ENCODE measurements at places on chromosomes 3 and 15.
A peak's percentile ranks its signal among the peaks of the same experiment; 100 is the strongest.

GRCh38 chr15:63836579-63836978 is 2.8 kb upstream of the HERC1 start:
- DNase-seq, result no peak

GRCh38 chr3:46678280-46678679 is 15.2 kb downstream of the ALS2CL start:
- no peak for DNase-seq

GRCh38 chr3:196344663-196345062 is 6.5 kb upstream of the TM4SF19 start:
- DNase-seq, result peak; percentile 12

DNA sequence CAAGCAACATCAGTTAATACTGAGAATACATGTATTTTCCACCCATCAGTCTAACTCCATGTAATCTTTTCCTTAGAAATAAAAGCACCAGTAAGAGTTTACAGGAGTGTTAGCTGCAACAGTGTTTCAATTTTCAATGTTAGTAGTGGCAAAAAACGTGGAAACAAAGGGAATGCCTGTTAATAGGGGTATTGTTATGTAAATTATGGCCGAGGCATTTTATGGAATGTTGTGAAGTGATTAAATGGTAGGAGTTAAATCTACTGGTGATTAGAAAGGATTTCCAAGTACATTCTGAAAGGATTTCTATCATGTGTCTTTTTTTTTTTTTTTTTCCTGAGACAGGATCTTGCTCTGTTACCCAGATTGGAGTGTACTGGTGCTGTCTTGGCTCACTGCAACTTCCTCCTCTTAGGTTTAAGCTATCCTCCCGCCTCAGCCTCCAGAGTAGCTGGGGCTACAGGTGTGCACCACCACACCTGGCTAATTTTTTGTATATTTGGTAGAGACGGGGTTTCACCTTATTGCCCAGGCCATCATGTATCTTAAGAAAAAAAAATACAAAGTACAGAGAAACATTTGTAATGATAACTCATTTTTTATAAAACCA is 6.6 kb downstream of the ATP6V1A start:
- DNase-seq, result no peak

- no peak for DNase-seq
Measured at GRCh38 chr3:176870451-176870850, 326.8 kb downstream of the TBL1XR1 start.

DNA sequence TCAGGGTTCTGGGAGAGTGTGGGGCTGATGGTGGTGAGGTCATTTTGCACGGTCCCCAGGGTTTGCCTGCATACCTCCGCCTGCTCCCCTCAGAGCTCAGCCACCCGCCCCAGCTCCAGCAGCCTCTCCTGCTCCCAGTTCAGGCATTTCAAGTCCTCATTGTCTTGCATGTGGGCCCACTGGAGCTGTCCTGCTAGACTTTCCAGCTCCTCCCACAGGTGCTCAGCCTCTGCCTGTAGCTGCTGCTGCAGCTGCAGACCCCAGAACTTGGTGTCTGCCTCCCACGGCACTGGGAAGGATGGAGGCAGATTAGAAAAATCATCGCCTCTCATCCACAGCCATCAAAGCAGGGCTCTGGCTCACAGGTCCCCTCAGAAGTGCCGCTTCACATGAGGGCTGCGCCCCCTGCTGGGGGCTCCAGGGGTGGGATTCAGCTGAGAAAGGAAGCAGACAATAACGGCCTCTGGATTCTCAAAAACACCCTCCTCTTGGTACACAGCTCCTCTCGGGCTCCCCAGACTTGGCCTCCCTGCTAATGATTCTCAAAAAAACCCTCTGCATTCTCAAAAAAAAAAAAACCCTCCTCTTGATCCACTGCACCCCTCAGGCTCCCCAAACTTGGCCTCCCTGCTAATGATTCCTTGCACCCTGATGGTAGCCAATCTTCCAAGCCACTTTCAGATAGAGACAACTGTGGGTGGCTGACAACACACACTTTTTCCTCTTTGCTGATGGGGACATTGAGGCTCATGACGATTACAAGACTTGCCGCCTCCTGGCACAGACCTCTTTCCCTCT is 89.3 kb upstream of the C2CD4B start:
- DNase-seq, result no peak

DNA sequence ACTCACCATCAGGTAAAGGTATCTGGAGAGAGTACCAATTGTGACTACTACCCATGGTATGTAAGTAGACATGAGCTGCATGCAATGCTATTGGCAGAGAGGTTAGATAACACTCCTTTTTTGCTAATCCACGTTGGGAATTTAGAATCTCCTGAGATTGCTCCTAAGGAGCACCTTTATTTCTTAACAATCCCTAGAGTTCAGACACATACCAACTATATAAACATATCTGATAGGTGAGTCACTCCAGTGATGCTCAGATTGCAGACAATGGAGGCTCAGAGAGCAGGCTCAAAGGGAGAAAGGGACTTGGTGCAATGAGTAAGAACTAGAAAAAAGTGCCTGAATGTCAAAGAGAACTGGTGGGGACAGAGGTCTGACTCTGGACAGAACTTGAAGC is 47.0 kb upstream of the LRRFIP2 start:
- DNase-seq, result no peak

GRCh38 chr3:123695731-123696640 is 111.1 kb upstream of the HACD2 start:
- no peak for DNase-seq

DNA sequence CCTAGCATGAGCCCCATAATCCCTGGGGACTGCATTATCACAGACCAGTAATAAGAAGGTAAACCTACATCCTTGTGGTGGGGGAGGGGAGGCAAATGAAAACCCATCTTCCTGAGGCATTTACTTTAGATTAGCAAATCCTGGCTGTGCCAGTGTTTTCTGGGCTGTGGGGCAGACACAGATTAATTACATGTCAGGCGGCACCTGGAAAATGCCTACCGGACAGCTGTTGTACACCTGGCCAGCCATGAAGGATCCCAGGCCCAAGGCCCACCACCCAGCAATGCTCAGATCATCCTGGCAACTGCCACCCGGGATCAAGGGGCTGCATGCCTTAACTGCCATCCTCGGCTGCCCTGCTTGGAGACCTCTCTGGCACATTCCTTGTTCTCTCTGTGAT is 59.1 kb upstream of the RASA2 start:
- DNase-seq, result no peak

DNA sequence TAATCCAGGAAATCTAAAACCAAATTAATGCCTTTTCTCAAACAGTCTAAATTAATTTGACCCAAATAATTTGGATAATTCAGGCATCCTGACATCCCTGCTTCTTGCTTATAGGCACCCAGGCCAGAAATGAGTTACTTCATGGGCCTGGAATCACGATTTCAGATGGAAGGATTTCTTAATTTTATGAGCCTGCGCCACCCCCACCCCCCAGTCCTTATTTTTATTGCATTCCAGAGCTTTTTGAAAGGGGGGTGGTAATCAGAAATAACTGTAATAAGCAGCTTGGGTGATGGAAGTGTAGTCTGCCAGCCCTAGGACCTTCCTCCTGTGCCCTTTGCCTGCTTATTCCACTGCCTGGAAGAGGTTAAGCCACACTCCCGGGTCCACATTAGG is 1.3 kb downstream of the AP2M1 start:
- DNase-seq, result no peak

- DNase-seq, result no peak
Measured at GRCh38 chr3:71537211-71537611, 46.3 kb downstream of the FOXP1 start.

DNA sequence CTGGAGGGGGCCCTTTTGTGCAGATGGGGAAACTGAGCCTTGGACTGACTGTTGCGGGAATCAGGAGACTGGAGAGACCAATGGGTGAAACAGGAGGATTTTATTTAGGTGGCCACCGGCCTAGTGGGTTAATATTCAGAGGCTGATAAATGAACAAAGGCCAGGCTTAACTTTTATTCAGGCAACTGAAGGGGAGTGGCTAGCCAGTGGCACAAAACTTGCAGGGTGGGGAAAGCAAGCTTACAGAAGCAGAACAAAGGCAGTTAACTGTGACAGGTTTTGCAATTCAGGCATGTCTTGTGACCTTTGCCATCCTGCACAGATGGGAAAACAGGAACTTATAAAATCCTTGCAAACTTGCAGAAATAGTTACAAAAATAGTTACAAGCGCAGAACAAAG is 24.9 kb upstream of the ACAD9 start:
- no peak for DNase-seq

DNA sequence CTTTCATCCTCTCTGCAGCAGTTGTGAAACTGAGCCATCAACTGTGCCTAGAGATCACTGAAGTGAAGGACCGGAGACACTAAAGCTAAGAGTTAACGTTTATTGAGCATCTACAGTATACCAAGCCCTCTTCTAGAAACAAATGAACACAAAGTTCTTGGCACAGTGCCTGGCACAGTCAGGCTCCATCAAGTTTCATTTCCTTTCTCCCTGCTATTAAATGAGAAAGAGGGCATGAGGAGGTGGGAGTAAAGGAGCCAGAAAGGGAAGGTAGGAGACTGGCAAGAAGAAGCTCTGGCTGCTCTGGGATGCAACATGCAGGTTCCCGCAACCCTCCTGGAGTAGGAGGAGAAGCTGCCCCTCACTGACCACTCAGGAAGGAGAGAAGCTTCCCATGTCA is 30.6 kb downstream of the CYP19A1 start:
- no peak for DNase-seq

- DNase-seq, result no peak
Measured at GRCh38 chr3:184907681-184908649, 96.0 kb downstream of the VPS8 start.

- no peak for DNase-seq
Measured at GRCh38 chr3:124856677-124857076, 30.5 kb downstream of the ITGB5 start.

GRCh38 chr3:156795890-156796481 is 30.2 kb upstream of the LEKR1 start:
- no peak for DNase-seq

- no peak for DNase-seq
Measured at GRCh38 chr3:168081171-168081771, 14.5 kb downstream of the GOLIM4 start.

DNA sequence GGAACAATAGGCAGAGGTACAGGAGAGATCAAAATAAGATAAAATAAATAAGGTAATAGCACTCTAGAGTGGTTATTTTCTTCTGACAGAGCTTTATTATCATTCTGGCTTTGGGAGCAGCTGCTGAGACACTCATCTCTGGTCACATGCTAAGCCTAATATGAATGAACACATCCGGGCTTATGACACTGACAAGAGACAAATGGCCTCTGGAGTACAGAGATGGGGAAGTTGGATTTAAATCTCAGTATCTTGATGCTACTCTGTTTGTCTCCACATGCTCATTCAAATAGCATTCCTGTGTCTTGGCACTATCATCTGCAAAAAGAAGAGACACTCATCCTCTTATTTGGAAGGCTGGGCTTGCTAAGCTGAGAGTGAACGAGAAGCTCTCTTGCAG is 55.6 kb downstream of the TMEM45A start:
- no peak for DNase-seq

GRCh38 chr15:87944050-87944449 is 312.5 kb downstream of the NTRK3 start:
- DNase-seq, result no peak

DNA sequence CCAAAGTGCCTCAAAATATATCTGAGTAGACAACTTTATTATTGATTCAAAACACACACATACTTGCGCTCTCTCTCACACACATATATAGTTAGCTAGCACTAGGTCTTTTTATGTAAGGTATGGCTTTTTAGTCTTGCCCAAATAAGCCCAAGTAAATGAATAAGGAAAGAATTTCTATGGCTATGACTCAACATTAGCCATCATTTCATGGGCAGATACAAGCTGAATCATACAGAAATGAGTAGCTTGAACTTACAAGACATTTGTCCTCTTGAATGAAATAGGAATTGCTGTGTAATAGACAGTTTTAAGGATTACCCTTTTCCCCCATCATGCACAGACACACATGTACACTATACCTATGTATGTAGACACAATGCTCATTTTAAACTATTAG is 4.9 kb downstream of the CADPS start:
- DNase-seq, result no peak

DNA sequence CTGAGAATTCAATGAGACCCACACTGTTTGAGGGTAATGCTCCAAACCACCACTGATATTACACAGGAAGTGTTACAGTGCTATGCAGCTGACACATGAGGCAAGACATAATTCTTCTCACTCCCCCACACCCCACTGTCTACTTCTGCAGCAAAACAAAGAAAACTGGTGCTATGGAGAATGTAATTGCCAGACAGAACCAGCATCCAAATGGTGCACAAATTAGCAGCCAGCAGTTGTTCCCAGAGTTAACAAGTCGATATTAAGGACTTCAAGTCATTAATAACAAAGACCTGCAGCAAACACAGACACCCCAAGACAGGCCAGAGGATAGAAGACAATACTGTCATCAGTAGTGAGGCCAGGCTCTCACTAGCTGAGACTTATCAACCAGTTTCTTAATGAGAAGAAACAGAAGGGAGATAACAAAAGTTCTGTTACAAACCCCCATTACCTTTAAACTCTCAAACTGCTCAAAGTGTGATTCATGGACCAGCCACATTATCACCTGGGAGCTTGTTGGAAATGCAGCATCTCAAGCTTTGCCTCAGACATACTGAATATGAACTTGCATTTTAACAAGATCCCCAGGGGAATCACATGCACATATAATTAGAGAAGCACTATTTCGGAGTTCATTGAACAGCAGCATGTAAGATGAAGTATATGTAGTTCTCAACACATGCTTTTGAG is 58.7 kb upstream of the FNDC3B start:
- DNase-seq, result no peak

GRCh38 chr15:34578283-34578674 is 5.2 kb downstream of the GOLGA8B start:
- no peak for DNase-seq

DNA sequence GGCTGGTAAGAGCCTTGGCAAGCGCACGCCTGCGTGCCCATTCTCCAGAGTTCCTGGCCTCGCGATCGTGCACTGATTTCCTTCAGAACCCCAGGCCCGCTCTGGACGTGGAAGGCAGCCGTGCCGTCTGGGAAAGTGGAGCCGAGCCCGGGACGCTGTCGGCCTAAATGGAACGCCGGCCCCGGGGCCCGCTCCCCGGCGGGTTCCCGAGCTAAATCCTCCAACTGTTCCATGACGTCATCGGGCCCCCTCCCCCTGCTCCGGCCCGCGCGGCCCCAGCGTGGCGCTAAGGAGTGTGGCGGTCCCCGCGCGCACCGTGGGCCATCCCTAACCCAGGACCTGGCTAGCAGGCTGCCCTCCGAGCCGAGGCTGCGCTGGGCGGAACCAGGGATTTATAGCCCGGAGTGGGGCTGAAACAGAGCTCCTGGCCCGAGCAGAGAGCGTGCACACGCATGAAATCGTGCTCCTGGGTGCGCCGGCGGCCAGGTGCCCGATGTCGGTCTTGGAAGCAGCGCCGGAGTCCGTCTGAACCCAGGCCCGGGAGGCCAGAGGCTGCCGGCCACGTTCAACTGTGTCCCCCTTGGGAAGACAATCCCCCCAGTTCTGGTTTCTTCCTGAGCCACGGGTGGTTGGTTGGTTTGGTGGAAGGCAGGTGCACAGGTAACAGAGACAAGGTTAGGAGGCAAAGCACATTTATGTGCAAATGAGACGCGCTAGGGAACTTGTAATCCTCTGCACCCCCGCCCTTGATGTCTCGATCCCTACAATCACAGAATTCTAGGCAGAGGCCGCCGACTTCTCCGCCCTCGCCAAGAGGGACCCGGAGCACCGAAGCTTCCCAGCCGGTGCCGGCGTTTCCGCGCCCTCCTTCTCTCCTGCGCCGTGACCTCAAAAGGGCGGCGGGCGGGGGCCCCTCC is 84.9 kb upstream of the ETV5 start:
- DNase-seq, result no peak

Data from GM12864 (cell line).